Jurkat, Clone E6-1 (cell line): ENCODE measurements at places on chromosomes 7 and 10.

GRCh38 chr7:141522657-141523342 lies 28.4 kb upstream of the AGK start:
- no peak for DNase-seq

DNA sequence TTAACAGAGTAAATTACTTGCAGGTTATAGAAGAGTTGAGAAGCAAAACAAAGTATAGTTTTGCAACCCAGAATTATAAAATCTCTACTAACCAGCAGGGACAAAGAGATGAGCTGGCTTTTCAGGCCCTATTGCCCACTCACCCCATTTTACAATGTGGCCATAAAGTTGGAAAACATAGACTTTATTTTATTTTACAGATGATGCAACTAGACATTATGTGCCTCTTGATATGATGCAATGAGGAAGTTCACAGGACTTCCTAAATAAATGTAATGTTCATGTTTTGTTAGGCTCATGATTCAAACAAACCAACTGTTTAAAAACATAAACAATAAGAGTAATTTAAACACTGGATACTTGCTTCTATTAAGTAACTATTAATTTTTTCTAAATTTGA lies 141.1 kb upstream of the WNT16 start:
- DNase-seq = no peak

GRCh38 chr7:112086496-112087254 lies 119.5 kb downstream of the DOCK4 start:
- no peak for DNase-seq

DNA sequence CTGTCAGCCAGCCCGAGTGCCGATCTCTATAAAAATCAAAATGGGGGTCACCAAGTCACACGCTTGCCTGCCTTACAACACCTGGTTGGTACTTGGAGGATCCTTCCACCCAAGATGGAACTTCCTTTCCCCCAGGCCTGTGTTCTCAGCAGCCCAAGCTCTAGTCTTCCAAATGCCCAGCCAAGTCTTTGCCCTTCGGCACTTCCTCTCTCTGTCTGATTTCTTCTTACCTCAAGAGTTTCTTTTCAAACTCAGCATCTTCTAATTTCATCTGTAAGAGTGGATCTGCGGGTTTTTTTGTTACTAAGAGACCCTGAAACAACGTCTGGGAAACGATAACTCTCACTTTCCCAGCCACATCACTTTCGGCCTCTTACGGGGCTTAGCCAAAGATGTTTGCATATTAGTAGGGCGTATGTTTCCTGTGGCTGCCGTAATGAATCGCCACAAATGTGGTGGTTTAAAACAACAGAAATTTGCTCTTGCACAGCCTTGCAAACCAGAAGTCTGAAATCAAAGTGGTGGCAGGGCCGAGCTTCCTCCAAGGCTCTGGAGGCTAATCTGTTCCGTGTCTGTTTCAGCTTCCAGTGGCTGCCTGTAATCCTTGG lies 219.9 kb downstream of the TCF7L2 start:
- peak; percentile 87 for DNase-seq

DNA sequence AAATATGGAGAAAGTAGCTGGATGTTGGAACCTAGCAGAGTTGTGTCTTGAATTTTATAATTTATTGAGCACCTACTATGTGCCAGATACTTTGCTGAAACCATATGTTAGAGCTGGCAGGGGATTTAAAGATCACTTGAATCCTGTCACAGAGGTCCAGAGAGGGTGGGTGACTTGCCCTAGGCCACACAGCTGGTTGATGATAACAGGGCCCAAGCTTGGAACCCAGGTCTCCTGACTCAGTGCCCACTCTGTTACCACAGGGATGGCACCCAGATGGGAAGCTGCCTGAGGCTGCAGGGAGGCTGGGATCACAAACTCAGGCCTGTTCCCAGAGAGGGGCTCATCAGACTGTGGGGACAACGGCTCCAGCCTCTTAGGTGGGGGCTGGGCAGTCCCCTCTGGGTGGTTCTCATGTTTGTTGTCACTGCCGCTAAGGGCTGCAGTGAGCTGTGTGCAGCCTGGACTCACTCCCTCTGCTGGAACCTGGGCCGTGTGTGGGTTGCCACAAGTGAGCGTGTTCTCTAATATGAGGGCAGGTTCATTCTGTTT lies 18.6 kb downstream of the GOLGA7B start:
- no peak for DNase-seq

GRCh38 chr10:81865581-81865980 lies 9.4 kb upstream of the NRG3 start:
- no peak for DNase-seq

- DNase-seq = no peak
Measured at GRCh38 chr7:137110091-137110509, 233.4 kb downstream of the PTN start.

DNA sequence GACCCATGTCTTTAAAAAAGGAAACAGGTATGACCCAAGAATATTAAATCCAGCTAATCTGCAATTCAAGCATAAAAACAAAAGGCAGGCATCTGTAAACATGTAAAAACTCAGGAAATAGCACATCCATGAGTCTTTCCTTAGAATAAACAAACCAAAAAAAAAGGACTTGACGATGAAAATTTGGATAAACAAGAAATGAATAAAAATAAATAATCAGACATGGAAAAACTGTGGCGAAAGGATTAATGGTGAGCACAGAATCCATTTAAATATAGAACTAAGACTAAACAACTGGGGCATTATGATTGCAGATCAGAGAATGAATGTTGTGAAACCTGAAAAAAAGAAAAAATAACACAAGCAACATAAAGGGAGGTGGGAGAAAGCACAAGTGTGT lies 170.1 kb downstream of the DOCK4 start:
- DNase-seq = no peak

DNA sequence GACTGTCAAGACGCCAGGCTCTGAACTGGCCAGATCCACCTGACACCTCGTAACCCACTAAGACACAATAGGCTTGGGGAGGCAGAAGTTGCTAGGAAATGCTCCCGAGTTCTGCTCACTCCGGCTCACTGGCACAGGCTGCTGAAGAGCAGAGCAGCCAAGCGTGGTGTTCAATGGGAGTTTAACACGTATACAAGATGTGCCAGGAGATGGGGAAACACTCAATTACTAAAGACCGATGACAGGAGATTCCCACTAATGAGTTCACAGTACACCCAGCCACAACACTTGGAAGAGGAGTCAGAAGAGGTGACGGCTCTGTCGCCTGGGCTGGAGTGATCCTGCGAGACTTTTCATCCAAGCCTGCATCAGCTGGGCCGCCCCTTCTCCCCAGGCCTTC lies 303.4 kb downstream of the GFRA1 start:
- no peak for DNase-seq
